Mesothelial cell of epicardium (in vitro differentiated cells): ENCODE measurements at places on chromosomes 6 and 20. TPM values are rescaled to one million over a fixed set of nuclear protein-coding genes. Genes with fewer than 3 reads are reported as not detected.

EPHA7 gene
- 11.3 to 12.4 TPM (median 11.7 TPM) in 3 replicates for total RNA-seq

CALHM5 gene
- 1.4 to 1.7 TPM (median 1.6 TPM) in 3 replicates for total RNA-seq

DNA sequence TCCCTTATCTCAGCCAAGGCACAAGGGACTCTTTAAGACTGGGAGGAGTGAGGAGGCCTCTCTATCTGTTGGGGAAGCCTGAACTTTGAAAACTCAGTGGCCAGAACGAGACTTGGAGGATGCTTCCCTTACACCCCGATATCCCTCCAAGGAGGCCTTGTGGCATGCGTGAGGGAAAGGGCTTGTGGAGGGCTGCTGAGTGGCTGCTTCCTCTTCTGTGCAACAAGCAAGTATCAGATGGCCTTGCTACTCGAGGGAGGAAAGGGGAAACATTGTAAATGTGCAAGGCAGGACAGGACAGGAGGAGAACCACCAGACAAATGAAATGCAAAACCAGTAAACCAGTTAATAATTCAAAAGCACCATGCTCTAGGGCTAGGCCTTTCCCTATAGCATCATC lies 306.5 kb upstream of the MAP3K7 start:
- H3K36me3 ChIP-seq: no peaks in the 10 kb centered on the region
- H3K4me1 ChIP-seq: peaks cover 19% of the 10 kb centered on the region
- no peak overlapping the region for H3K27ac ChIP-seq
- H3K27me3 ChIP-seq: peaks cover 35% of the 10 kb centered on the region
- no peak for DNase-seq

DNA sequence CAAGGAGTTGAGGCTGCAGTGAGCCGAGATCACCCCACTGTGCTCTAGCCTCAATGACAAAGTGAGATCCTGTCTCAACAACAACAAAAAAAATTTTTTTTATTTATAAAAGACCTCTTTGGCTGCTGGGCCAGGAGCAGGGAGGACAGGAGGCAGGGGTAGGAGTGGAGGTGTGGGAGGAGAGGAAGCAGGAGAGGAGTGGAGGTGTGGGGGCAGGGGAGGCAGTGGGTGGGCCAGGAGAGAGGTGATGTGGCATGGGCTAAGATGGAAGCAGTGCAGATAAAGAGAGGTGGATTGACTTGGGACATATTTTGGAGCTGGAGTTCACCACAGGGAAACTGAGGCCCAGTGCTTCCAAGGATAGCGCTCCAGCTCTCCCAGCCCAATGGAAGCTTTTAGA lies 13.4 kb upstream of the CSNK2A1 start:
- DNase-seq: no peak
- peaks cover 4% of the 10 kb centered on the region for H3K4me1 ChIP-seq
- H3K27ac ChIP-seq: no peak overlapping the region
- no peaks in the 10 kb centered on the region for H3K36me3 ChIP-seq
- peaks cover 49% of the 10 kb centered on the region for H3K27me3 ChIP-seq

DNA sequence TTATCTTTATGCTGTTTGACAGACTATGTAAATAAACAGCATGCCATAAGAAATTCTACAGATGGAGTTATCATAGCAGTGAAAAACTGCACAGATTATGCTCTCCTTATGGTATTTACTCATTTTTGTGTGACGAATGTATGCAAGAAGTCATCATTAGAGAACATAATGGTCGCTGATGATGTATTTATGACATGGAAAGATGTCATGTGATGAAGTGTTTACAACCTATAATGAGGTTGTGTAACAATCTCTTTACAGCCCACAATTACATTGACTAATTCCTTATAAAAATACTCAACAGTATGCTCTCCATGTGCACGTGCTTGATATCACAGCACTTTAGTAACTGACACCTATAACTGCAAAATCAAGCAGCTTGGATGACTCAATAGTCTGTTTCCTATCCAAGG lies 192.4 kb downstream of the BMP2 start:
- H3K36me3 ChIP-seq: no peaks in the 10 kb centered on the region
- no peak overlapping the region for H3K27ac ChIP-seq
- H3K27me3 ChIP-seq: no peaks in the 10 kb centered on the region
- H3K4me1 ChIP-seq: peaks cover 2% of the 10 kb centered on the region
- H3K4me3 ChIP-seq: no peak overlapping the region
